Colonic mucosa (tissue), 4 donors: ENCODE measurements at places on chromosomes 1 and 21. TPM values are rescaled to one million over a fixed set of nuclear protein-coding genes. Genes with fewer than 3 reads are reported as not detected.

LENEP gene
- not detected for total RNA-seq

CCDC24 gene
- total RNA-seq: 20.3 TPM

OR2L2 gene
- total RNA-seq: 0.10 TPM

RGS4 gene
- 0.37 TPM for total RNA-seq

GRCh38 chr1:232686346-232686745, 56.4 kb upstream of the SIPA1L2 start:
- DNase-seq: no peak

DNA sequence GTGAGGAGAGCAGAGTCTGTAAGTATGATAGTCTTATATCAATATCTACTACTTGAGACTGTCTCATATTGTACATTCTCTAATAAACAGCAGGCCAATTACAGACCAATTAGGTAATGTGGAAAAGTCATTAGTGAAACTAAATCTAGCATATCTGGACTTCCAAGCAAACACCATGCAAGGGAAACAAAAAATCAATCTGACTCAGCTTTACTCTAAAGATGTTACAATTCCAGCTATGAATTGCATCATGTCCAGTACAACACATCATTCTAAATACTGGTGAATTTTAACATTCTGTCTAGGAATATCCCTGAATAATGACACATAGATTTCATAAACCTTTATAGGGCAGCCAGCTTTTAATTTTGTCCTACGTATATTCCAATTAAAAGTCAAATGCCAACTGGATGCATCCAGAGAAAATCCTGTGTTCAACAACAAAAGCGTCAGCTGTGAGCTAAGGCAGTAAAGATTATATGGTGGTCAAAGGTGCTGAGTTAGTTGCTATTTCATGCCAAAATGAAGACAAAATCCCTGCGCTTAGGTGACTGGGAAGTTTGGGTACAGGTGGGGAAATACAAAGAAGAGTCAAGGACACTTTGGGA, 159.3 kb downstream of the TTLL7 start:
- DNase-seq: no peak

GRCh38 chr21:45011911-45012661, 62.3 kb upstream of the ADARB1 start:
- no peak for DNase-seq

DNA sequence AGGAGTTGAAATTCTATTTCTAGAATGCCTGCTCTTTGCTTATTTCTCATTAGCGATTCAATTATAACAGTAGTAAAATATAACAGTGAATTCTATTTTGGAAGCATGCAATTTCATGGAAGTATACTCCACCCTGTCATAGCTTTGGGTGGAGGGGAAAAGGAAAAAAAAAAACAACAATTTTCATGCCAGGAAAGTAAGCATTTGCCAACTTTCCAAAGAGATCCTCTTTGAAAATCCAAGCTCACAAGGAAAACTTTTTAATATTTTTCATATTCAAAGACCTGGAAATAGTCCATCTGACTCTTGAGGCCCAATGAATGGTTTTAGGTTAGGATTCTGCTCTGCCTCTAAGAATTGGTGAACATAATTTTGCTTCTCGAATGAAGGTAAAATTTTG, 134.5 kb downstream of the PTPN14 start:
- no peak for DNase-seq

DNA sequence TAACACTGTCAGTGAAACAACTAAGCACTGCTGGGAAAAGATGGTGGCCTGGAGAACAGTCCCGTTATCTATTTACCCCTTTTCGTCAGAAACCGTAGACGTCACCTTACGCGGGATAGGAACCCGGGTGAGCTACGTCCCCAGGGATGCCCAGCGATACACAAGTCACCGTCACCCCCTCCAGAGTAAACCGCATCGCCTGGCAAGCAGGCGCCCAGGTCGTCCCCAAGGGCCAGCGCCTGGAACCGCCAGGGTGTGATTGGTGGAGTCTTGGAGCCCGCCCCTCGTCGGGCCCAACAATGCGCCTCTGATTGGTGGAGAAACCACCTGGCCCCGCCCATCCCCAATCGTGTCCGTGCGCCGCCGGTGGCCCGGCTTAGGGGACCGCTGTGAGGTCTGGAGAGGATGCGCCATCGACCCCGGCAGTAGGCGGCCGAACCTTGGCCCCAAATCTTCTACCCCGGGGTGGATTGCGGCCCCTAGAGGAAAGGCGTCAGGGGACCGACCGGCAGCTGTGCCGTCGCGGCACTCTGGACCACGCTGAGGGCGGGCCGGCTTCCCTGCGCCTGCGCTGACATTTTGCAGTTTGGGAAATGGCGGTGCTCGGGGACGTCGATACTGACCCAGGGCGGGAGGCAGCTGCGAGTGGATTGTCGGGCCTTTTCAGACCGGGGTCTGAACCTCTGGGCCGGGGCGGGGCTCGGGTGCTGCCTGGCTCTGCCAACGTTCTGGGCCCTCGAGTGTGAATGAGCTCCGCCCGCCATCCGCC, 34.4 kb downstream of the SLC2A1 start:
- DNase-seq: peak; percentile 97

- no peak for DNase-seq
These were observed 22.4 kb upstream of the FCER1A start for GRCh38 chr1:159279773-159280172.

DNA sequence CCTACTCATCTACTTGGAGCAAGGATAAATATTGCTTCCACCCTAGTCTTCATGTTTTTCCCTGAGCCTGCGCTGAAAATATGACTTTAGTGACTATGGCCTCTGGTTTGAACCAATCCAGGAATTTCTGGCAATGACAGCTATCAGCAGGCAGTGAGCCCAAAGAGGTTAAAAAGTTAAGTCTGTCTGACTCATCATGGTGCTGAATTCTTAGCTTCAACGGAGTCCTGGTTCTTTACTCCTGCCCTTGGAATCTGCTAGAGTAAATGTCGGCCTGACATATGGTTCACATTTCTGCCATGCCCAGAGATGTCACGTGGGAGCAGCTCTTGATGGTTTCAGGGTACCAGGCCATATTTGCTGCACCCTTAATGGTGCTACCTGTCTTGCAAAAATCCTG, 351.6 kb upstream of the PLXNA2 start:
- no peak for DNase-seq

DNA sequence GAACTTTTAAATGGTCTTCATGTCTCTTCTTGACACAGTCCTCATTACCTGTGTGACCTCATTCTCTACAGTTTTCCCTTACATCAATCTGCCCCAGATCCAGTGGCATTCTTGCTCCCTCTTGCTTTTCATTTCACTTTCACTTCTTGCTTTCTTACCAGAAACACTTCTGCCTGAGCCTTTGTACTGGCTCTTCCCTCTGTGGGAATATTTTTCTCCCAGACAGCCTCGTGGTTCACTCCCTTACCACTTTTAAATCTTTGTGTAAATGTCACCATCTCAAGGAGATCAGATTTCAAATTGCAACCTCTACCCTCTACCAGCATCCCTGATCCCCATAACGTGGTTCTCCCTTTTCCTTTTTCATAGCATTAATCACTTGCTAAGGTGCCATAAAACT, 73.2 kb downstream of the DISC1 start:
- no peak for DNase-seq

DNA sequence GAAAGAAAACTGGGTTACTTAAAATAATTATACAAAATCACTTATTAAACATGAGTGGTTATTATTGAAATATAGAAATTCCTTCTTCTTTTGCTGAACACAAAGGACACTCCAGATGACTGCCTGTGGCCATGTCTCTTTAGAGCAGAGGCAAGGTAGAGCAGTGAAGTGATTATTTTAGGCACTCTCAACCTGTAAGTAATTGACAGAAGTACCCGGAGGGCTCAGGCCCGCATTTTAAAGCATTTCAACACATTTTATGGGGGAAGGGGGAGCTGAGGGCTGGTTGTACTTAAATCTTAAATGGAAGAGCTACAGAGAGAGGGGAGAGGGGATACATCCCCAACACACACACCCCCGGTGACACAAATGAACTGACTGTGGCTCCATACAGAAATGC, 10.2 kb downstream of the OSCP1 start:
- no peak for DNase-seq

- DNase-seq: no peak
These were observed 235.9 kb upstream of the DMRTA2 start for GRCh38 chr1:50659107-50659662.

GRCh38 chr1:204902671-204903070, 32.0 kb downstream of the NFASC start:
- DNase-seq: no peak
